ELF-1 (cell line): ENCODE measurements at places on chromosomes 1 and 21.

DNA sequence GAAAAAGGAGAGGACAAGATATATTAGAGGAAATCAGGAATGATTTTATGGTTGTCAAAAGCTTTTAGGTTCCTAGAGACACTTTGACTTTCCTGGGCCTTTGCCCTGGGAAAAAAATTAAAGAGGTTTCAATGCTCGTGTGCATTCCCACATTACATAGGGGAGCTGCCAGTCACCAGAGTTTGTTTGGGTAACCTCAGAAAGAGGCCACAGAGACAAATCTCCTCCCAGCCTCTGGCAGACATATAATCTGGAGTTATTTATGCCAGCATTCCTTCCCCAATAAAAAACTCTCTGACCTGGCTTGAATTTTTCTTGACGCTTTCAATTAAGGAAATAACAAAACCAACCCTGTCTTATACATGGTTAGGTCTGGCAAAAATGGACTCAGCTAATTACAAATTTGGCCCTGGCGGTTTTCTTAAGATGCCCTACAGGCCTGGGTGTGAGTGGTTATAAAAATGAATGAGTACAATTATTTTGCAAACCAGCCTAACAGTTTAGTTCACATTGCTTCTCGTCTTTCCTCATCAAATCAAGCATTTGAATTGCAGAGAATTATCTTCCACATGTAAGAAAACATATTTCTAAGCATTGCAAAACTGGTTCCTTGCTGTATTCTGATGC is 63.7 kb downstream of the WLS start:
- no peak for DNase-seq

GRCh38 chr21:16283516-16283915 is 553.7 kb downstream of the USP25 start:
- DNase-seq: no peak

DNA sequence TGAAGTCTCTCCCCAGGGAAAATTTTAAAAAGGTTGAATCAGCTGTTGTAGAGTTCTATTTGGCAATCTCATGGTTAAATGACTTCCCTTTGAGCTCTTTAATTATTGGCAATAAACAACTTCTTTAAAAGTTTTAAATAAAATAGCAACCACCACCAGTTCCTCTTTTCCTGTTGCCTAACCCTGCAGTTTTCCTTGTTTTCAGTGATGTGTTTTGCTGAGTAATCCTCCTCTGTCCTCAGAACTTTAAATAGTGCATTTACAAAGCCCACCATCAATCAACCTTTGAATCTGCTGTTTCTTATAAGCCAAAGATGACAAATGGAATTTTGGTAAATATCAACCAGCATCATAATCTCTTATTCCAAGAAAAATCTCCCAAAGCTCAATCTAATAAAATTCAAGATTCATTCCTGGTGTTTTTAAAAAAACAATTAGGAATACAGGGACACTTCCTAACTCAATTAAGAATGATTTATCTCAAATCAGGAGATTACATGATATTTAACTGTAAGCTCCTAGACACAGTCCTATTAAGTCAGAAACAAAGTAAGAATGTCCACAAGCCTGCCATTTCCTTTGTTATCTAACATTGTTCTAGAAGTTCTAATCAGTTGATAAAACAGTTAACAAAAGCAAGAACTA is 14.8 kb downstream of the AVPR1B start:
- no peak for DNase-seq

- DNase-seq: no peak
Observed at GRCh38 chr1:34013136-34013535, 149.3 kb downstream of the HMGB4 start.

GRCh38 chr1:176669782-176670181 is 206.8 kb downstream of the PAPPA2 start:
- DNase-seq: no peak

DNA sequence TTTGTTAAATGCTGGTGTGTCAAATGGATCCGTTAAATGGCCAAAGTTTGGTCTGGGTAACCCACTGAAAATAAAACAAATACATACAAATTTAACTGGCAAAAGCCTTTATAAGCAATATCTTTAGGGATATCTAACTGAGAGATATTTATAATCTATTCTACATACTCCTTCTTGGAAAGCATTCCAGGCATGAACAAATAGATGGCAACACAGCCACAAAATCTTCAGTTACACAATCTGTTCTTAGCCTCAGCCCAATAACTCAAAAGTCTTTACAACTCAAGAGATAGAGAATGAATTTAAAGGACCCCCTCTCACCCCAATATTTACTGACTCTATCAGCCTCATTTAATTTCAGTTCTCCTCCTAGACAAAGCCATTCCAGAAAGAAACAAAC is 58.7 kb downstream of the NRDC start:
- no peak for DNase-seq

- no peak for DNase-seq
Observed at GRCh38 chr1:85602571-85602970, 22.0 kb downstream of the CCN1 start.

DNA sequence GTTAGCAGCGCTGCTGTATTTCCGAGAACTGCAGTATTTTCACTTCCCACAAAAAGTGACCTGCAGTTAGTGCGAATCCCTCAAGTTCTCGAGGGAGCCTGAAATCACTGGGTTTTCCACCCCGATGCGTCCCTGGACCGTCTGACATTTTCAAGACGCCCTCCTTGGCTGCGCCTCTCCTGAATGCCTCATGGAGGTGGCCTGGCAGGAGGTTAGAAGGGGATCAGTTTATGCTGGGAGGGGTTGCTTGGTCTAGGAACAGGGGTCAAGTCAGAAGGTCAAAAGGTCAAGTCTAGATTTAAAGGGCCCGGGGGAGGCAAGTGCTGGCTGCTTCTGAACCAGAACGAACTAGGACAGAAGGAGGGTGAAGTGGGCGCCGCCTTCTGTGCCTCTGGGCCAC is 176.8 kb downstream of the PRDM16 start:
- no peak for DNase-seq

- DNase-seq: no peak
Observed at GRCh38 chr21:41755934-41756773, 10.7 kb downstream of the RIPK4 start.

GRCh38 chr21:41552254-41552653 is 44.3 kb upstream of the TMPRSS2 start:
- DNase-seq: no peak

DNA sequence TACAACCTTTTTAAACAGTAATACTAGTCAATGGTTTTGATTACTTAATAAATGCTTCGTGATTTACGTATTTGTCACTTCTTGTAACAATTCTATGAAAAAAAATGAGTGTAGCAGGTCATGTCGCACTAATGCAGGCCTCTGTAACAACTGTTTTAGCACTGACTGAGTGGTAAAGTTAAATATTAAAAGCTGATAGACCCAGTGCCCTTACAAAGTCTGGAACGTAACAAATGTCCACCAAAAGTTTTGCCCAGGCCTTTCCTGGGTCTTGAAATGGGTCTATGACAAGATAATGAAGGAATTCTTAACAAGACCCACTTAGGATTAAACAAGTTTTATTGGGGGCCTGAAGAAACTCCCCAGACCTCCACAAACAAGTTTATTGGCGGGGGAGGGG is 304.6 kb upstream of the DEPDC1 start:
- DNase-seq: no peak

DNA sequence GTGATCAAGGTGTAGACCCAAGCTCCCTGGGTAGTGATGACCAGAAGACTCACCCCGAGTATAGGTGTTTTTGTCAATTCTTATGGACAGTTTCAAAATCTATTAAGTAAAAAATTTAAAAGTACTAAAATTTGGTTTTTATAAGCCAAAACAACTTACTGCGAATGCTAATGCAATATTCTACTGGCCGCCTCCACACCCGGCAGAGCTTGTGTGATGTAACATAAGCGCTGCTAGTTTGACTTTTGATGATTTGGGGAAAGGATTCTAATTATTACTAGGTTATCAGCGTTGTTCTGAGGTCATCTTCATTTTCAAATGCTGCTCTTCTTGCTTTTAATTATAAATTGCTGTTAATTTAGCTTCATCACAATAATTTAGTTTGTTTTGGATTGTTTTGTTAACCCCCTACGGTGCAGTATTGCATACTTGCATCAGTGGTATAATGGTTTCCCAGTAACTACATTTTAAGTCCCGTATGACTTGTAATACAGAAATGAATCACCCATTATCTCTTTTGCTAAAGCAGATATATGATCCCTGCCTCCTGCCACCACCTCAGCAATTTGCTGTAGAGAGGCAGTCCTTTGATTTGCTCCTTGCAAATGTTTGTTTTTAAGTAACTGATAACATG is 178.0 kb downstream of the SDCCAG8 start:
- DNase-seq: no peak

- DNase-seq: no peak
Observed at GRCh38 chr1:113216664-113217063, 143.7 kb downstream of the LRIG2 start.

DNA sequence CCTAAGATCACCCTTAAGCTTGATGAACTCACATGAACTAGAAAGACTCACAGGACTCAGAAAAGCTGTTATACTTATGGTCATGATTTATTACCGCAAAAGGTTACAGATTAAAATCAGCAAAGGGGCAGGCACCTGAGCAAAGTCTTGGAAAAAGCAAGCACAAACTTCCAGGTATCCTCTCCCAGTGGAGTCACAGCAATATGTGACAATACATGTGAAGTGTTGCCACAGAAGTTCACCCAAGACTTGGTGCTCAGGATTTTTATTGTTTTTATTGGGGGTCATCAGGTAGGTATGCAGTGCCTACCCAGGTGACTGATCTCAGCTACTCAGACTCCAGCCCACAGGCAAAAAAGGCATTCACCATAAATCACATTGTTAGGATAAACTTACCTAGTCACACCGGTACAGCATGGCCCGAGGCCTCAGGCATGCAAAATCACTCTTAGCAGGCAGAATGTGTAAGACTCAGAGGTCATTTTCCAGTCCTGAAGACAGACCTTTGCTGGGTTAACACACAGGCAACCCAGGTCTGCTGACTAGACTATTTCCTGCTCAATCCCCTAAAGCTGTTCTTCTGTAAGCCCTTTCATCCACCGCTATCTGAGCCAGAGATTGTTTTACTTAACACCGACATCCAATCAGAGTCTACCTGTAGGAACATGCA is 55.6 kb downstream of the SSX2IP start:
- DNase-seq: peak; percentile 94

- peak; percentile 80 for DNase-seq
Observed at GRCh38 chr1:182674346-182675246, 9.8 kb downstream of the RGS8 start.

DNA sequence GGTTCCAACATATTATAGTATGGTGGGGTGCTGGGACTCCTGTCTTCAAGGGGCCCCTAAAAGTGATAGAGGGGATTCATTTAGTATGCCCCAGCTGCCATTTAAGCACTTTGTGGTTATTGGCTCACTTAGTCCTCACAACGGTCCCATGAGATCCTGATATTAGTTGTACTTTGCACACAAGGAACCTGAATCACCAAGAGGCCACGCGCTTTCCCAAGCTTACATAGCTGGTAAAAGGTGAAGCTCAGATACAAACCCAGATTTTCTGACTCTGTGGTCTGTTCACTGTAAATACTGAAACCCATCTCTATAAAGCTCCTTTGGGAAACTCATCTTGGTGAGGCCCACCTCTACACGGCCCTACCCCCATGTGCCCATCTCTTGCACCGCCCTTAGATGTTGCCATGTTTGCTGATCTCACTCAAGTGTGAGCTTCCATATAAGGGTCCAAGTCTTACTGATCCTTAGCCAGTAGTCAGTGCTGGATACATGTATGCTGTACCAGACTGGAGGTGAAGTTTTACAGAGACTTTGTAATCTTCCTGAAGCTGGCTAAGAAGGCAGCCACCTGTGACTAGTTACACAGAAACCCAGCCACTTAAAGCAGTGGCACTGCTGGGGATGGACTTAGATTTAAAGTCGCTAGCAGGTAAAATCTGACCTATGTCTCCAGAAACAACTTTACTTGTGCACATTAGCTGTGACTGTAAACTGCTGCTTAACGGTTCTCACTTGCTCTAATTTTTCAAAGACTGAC is 124.4 kb upstream of the HOOK1 start:
- DNase-seq: no peak

- DNase-seq: no peak
Observed at GRCh38 chr1:92755541-92756461, 29.1 kb downstream of the EVI5 start.

- DNase-seq: no peak
Observed at GRCh38 chr1:154463512-154463990, 38.5 kb upstream of the TDRD10 start.

DNA sequence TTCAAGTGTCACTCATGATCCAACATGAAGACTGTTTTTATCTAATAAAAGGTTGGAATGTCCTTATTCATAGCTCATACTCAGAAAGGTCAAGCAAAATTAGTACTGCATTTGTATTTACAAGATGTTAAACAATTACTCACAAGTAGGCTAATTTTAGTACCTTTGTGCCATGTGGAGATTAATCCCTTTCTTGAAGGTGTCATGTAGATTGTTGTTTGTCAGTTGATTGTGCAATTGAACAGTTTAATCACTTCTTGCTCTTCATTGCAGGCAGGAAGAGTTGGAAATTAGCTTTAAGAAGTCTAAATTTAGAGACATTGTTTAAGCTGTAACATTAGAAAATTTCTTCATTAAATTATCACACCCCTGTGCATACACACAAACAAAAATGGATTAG is 847.1 kb downstream of the KCNT2 start:
- no peak for DNase-seq

DNA sequence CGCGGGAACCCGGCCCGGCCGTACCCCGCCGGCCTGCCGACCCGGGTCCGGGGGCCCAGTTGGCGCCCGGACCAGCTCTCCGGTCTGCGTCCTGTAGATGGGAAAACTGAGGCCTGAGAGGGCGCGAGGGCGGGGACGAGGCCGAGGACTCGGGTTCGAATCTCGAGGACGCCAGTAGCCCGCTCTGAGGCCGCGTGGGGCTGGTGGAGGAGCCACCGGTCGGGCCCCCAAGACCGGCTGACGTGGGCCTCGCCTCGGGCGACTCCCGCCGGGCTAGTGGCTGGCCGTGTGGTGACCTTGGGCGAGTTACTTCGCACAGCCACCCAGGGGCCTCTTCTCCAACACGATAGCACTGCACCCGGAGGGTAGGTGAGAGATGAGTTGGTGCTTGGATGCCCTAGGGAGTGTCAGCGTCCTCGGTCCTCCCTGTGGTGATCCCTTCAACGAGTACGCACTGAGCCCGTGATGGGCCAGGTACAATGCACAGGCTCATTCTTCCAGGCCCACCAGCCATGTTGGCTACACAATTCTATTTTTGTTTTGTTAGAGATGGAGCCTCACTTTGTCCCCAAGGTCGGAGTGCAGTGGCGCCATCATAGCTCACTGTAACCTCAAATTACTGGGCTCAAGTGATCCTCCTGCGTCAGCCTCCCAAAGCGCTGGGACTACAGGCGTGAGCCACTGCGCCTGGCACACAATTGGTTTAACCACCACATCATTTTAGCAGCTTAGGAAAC is 404 bp upstream of the SCMH1 start:
- DNase-seq: peak; percentile 37

GRCh38 chr1:201482755-201483154 is 13.8 kb upstream of the PHLDA3 start:
- DNase-seq: no peak

DNA sequence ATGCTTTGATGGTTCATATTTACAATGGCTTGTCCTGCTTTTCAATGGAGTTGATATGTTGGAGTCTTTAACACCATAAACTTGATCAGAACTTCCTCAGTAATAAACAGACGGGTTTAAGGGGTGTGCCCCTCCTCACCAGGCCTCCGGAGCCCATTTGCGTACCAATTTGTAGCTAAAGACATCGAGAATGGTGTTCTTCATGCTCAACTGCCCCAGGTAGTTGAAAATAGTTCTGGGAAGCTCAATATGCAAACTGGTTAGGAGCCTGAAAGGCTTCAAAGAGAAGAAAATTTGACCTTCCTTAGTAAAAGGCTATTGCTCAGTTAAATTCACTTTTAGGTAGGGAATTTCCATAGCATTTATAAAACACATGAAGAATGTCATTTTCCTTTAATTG is 68.1 kb upstream of the RRP15 start:
- no peak for DNase-seq

GRCh38 chr1:41546833-41547135 is 62.3 kb upstream of the EDN2 start:
- no peak for DNase-seq
